ENCODE measurements at places on chromosomes 4 and X.

DNA sequence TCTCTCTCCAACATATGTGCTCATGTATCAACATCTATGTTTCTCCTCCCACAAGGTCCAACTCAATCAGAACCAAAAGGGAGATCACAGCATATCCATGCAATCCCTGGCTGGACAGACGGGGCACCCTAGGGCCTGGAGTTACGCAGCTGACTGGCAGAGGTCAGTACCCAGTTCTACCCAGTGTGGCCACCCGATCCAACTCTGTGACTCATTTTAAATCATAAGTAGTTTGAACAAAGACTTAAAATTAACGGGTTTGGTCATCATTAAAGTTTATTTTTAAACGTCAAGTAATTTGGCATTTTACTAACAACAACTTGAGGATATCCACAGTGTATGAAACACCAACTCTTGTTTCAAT lies 59.5 kb downstream of the APBB2 start:
- no peak for DNase-seq

DNA sequence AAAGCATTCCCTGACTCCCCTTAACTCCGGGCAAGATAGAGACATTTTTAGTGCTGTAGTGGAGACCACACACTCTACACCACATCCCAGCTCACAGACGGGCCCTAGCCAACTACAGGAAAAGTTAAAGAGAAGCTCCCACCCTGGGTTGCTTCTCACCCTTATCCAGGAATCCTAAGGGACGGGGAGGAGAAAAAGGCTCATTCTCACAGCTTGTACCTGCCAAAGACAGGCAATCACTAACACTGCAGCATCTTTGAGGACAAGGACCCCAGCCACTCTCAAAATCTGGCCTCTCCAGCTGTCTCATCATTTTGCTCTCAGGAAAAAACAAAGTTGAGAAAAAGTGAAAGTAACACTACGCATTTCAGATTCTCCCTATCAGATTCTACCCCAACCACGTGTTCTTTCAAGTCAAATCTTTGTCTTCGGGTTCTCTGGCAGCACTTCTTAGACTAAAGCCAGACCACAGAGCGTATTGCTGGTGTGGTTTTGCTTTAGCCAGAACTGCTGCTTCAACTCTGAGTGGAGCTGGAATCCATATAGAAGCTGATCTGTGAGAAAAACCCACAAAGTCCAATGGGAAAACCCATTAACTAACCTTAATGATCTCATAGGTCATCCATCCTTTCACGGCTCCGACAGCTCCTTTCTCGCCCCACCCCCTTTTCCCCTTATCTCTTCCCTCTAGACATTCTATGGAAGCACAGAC lies 605.9 kb upstream of the DIPK2B start:
- DNase-seq, result peak; percentile 68

- DNase-seq, result peak; percentile 33
Observed at GRCh38 chr4:139419388-139419914, 34.5 kb upstream of the RAB33B start.

- no peak for DNase-seq
Observed at GRCh38 chr4:88327665-88328064, 43.3 kb upstream of the PPM1K start.

DNA sequence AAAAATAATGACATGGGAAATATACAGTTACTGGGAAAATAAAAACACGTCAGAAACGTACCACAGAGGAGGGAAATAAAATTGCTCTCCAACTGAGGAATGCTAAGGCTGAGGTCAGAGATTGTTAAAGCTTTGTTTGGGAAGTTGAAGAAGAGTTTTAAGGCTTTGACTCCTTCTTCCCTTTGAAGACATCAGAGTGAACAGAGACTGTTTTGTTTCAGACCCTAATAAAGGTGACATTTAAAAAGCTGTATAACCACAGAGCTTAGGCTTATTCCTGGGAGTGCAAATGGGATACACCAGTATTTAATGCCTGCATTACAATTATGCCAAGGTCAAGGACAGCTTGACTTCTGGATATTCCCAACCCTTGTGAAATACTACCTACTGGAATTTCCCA lies 102.8 kb downstream of the TRIML1 start:
- no peak for DNase-seq

DNA sequence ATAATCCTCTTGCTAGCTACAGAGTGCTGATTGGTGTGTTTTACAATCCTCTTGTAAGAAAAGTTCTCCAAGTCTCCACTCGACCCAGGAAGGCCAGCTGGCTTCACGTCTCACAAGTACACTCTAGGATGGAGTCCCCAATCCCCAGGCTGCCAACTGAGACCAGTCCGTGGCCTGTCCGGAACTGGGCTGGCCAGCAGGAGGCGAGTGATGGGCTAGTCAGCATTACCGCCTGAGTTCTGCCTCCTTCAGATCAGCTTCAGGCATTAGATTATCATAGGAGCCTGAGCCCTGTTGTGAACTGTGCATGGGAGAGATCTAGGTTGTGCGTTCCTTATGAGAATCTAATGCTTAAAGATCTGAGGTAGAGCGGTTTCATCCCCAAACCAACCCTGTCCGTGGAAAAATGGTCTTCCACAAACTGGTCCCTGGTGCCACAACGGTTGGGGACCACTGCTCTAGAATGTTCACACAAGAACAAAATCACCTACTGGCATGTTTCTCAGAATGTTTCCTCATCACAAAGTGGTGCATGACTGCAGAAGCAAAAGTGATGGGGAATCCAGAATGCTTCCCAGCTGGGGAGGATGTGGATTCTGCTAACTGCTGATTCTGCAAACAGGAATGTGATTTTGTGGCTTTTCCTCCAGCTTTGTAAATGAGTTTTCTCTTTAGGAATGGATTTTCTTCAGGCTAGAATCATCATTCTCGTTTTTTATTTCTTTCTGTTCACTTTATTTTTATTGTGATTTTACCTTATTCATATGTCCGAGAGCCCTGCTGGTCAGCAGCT lies 40.9 kb downstream of the SEPTIN11 start:
- no peak for DNase-seq

DNA sequence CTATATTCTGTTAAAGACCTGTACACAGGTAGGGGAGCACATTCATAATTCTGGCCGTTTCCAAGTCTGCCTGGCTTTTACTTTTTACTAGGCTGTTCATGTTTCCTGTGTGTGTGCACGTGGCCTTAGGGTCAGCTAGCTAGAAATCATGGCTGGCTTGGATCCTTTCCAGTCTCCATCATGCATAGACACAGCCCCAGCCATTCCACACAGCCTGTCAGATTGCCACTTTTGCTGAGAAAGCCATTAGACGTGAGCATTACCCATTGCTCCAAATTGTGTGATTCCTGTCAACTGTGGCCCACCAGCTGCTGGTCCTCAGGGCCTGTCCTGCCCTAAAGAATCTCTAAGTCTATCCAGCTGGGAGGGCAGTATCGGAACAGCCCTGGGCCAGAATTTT lies 11.4 kb upstream of the SORCS2 start:
- no peak for DNase-seq

DNA sequence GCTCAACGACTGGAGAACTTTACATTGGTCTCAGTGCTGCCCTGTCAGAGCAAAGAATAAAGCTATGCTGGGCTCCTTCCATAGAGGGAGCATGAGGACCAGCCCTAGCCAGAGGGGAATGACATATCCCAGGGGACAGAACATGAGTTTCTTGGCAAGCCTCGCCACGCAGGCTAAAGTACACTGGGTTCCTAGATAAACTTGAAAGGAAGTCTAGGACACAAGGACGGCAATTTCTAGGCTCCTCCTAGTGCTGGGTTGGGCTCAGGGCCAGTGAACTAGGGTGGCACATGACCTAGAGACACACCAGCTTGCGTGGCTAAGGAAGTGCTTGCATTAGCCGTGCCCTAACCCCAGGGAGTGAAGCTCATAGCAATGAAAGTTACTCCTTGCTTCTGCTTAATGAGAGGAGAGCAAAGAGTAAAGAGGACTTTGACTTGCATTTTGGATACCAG lies 141.0 kb downstream of the MAB21L2 start:
- DNase-seq, result no peak

Measured in activated naive CD4-positive, alpha-beta T cell treated with anti-CD3 and anti-CD28 coated beads, Interleukin-2, amount 10 ng/mL, durations not matched to agents 7 days and 5 days (primary cell).